ENCODE measurements at places on chromosomes 3 and 15. TPM values are rescaled to one million over a fixed set of nuclear protein-coding genes. Genes with fewer than 3 reads are reported as not detected.

DNA sequence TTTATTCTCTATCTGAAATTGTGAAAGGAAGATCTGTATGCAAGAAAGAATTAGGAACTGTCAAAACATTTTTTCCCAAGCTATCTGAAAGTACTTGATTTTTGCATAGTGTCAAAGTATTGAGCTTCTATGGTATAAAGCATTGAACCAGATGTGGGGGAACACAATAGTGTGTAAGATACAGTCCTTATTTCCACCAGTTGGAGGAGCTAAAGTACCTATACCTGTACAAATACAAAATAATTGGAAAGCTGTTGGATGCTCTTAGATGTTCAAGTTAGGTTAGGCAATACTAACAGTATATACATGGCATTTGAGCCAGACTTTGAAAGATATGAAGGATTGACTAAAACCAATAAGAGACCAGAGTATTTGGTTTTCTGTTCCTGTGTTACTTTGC is 148.4 kb downstream of the B3GALNT1 start:
- no peak for DNase-seq

GRCh38 chr15:75352186-75353080 is 5.6 kb downstream of the NEIL1 start:
- DNase-seq, result no peak

- DNase-seq, result no peak
Observed at GRCh38 chr3:163773136-163773535, 1305.2 kb downstream of the SI start.

DNA sequence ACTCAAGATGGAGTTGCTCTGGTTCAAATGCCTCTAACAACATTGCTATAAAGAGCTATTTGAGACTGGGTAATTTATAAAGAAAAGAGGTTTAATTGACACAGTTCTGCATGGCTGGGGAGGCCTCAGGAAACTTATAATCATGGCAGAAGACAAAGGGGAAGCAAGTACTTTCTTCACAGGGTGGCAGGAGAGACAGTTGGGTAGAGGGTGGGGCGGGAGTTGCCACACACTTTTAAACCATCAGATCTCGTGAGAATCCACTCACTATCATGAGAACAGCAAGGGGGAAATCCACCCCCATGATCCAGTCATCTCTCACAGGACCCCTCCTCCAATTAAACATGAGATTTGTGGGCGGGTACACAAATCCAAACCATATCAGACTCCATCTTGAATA is 30.7 kb downstream of the MAP2K5 start:
- no peak for DNase-seq

The ZBED2 gene
- total RNA-seq, result 31.1 TPM

DNA sequence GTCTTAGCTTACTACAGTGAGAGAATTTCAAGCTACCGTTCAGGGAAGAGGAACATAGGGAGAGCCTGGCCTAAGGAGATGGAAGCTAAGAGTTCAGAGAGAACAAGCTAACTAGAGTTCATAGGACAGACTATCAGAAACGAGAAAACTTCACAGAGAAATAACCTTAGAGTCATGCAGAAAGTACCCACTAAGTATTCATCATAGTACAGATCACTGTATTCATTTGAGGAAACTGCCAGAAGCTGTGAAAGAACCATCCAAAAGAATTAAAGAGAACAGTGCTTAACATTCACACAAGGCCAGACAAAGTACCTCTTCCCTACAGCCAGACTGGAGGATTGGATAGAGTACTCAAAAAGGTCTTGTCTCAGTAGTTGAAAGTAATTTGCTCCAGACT is 15.2 kb upstream of the GBE1 start:
- DNase-seq, result no peak

GRCh38 chr15:70091726-70092463 is 5.8 kb downstream of the TLE3 start:
- DNase-seq, result peak; percentile 44

The ARNT2 gene
- 9.7 TPM for total RNA-seq

The ARHGEF26 gene
- 15.8 TPM for total RNA-seq

DNA sequence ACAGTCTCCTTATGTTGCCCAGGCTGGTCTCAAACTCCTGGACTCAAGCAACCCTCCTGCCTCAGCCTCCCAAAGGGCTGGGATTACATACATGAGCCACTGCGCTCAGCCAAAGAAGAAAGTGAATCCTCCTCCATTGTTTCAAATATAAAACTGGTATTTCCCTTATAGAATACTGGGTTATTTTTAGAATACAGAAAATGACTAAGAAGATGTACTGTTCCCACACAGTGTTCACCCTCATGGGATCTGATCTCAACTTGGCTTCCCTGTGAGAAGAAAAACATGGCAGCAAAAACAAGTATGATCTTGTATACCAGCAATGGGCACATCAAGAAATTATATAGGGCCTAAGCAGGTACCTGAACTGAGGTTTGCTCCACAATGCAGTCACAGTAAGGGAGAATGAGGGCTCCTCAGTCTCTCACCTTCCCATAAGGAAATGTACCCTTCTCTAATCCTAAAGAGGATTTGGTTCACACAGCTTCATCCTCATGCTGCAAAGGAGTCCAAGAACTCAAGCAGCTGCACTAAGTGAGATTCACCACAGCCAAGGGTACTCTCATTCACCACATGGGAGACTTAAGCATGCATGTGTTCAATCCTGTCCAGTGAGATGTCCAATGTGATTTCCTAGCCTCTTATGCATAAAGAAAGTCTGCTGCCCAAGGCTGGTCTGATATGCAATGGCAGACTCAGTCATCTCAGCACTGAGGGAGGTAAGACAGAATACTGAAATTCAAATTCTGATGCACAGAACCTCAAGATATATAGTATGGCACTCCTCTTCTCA is 25.8 kb downstream of the USP4 start:
- no peak for DNase-seq

DNA sequence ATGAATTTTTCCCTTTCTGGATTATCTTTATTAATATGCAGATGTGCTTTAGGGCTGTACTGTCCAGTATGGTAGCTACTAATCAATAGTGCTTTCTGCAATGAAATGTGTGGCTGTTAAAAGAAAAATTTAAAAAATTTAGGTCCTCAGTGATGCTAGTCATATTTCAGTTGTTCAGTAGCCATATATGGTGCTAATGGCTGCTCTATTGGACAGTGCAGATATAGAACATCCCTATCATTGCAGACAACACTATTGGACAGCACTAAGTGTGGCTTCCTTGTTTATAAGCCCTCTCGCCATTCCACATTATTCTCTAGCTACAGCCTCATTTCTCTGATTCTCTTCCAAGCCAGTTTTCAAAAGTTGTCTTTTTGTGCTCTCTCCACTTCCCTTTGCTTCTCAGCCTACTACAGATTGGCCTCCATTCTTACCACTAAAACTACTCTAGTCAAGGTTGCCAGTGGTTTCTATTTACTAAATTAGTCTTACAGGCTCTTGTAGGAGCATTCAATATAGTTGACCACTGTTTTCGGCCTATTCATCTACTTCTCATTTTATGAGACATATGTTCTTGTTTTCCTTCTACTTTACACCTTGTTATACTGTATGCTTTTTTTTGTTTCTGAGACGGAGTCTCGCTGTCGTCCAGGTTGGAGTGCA is 9.5 kb downstream of the MAPK6 start:
- no peak for DNase-seq

GRCh38 chr3:31728403-31728802 is 195.7 kb downstream of the STT3B start:
- DNase-seq, result no peak

The GPR149 gene
- not detected for total RNA-seq

DNA sequence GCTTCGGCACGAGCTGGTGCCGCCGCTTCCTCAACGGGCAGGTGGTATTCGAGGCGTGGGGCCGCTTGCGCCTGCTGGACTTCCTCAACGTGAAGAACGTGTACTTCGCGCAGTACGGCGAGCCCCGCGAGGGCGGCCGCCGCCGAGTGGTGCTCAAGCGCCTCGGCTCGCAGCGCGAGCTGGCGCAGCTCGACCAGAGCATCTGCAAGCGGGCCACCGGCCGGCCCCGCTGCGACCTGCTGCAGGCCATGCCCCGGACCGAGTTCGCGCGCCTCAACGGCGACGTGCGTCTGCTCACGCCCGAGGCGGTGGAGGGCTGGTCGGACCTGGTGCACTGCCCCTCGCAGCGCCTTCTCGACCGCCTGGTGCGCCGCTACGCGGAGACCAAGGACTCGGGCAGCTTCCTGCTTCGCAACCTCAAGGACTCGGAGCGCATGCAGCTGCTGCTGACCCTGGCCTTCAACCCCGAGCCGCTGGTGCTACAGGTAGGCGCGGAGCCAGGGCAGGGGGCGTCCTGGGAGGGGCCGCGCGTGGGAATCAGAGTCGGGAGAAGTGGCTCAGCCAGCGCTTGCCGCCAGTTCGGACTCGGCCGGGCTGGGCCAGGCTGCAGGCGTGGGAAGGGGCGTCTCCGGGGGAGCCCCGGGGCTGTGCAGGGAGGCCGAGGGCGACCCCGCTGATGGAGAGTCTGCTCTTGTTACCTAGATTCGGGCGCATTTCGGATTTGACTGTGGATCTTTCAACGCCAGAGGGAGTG is 1.1 kb downstream of the DIPK2A start:
- peak; percentile 77 for DNase-seq

DNA sequence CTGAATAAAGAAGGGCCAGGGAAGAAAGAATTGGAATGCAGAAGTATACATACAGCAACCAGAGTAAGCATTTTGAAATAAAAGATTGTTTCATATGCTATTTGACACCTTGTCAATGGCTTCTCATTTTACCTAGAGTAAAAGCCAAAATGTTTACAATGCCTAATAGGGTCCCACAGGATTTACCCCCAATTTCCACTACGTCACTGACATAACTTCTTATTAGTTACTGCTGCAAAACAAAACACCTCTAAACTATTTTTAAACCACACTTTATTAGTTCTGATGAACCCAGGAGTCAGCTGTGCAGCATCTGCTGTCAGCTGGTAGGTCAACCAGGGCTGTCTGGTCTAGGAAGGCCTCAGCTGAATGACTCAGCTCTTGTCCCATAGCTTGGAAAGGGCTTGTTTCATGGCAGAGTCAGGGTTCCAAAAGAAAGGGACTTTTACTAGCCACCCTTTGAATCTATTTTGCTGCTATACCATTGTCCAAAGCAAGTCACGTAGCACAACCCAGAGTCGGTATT is 945.1 kb downstream of the EPHA3 start:
- DNase-seq, result no peak

DNA sequence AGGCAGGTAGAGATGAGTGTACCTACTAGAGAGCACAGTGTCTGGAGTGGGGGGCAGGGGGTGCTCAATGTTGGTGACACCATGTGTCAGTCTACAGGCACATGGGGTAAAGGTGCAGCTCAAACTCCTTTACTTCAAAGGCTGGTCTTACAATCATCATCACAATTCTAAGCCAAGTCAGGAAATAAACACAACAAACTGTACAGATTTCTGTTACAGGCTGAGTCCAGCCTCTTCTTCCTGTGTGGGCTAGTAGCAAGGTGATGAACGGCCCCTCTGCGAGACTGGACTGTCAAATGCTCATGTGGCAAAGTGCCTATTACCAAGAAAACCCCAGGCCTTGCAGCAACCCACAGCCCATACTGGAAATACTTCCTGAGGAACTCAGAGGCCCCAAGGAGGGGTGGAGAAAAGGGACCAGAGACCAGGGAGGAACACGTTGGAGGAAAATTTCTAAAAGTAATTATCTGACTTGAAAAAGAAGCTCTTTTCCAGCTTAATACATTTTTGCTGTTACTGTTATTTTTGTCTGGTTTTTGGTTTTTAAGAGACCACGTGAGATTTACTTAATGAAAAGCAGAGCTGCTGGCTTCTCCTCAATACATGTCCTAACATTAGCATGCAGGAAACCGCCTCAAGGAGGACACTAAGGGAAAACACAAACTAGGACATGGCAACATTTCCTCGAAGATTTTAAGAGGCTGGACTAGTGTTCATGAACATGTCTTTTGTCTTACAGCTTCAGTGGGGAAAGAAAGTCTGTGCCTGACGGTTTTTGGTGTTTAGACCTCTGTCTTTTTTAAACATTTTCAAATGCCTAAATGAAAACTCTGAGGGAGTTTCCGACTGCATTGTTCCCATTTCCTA is 29.5 kb downstream of the TBC1D2B start:
- no peak for DNase-seq

- DNase-seq, result no peak
Observed at GRCh38 chr15:101781928-101782327, 21.4 kb upstream of the OR4F6 start.

DNA sequence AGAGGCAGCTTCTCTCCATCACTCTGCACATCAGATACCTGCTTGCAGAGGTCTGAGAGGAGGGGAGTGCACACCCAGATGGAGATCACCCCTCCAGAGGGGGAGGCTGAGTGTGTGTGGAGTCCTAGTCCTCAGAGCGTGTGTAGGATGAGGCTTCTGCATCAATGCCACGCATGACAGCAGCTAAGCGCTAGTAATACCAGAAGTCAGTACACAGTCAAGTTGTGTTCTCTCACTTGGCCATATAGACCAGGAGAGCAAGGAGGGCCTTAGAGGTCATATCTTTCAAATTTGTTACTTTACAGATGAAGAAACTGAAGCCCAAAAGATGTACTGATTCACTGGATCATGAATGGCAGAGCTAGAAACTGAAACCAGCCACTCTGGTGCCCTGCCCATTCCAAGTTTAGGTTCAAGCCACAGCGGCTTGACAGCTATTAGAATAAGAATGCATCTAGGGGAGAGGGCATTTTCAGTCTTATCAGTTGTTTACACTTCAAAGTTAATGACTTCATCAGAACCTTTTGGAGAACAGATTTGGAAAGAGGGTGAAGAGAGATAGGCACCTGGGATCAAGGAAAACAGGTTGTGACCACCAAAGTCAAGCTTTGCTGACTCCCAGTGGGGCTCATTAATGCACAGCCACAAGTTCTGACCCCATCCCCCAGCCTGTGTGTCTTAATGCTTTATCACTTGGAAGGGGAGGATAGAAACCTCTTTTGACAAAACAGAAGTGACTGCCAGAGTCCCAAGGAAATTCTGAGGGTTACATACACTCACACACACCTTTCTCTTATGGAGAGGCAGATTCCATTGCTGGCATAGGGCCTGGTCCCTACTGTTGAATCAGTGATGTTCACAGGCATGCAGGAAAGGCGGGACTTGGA is 310.3 kb downstream of the CHST2 start:
- DNase-seq, result no peak

DNA sequence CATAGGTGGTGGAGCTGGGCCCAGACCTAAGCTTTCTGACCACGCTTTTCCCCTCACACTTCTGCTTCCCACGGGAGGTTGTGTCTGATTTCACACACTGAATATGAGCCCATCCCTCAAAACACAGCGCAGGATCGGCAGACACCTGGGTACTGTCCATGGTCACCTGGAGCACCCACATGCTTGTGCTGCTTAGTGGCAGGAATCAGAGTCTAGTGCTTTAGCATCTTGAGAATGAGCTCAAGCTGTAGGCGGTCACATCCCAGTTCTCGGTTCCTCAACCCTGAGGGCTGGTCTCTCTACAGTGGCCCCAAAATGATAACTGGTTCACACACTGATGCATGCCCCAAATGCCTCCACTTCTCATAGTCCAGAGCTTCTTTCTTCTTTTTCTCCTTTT is 111.0 kb downstream of the SEMA5B start:
- no peak for DNase-seq

DNA sequence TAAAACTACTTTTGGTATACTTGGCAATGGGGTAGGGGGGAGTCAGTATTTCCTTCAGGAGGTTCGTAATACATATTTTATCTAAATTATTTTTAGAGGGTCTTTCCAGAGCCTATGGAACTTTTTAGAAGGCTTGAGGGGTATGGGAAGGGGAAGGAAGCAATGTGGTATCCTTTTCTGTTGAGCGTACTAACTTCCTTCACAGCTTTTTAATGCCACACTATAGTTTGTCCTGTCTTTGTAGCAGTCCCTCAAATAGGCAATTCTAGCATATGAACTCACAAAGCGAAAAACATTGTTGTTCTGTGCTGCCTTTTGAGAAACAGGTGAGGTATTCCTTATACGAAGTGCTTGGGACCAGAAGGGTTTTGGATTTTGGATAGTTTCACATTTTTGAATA is 22.3 kb upstream of the P2RY13 start:
- no peak for DNase-seq

GRCh38 chr3:111143-112069 is 85.2 kb upstream of the CHL1 start:
- no peak for DNase-seq

The ARL14 gene
- total RNA-seq, result not detected

All from thyroid gland (tissue), 4 donors.